Non-pigmented ciliary epithelial cell (primary cell): ENCODE measurements at places on chromosomes 12 and 14.

DNA sequence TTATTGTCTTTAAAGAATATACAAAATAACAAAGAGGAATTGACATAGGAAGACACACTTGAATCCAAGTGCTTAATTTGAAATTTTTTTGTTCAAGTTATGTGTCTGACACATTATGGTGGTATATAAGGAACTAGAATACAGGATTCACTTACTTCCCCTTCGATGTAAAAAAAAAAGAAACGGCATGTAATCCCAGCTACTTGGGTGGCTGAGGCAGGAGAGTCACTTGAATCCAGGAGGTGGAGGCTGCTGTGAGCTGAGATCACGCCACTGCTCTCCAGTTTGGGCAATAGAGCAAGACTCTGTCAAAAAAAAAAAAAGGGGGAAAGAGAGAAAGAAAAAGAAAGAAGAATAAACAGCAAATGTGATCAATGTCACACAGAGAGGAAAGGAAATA is 8.9 kb downstream of the CLEC12A start:
- no peak for DNase-seq

GRCh38 chr12:19694627-19695026 is 255.3 kb downstream of the AEBP2 start:
- DNase-seq: no peak

GRCh38 chr12:108253540-108253939 is 85.6 kb downstream of the CMKLR1 start:
- DNase-seq: no peak

DNA sequence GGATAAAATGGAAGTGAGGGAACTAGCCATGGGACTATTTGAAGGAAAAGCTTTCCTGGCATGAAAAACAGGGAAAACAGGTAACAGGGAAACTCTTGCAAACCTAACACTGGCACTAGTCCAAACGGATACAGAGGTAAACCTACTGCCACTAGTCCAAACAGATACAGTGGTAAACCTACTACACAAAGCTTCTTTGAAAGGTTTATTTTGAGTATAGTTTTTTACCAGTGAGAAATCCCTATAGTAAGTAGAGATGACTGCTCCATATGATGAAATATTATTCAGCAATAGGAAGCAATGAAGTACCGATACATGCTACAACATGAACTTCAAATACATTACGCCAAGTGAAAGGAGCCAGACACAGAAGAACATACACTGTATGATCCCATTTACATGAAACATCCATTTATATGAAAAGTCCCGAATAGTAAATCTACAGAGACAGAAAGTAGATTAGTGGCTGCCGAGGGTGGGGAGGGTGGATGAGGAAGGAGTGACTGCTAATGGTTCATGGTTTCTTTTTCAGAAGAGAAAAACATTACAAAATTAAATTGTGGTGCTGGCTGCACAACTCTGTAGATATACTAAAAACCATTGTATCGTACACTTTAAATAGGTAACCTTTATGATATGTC is 25.5 kb downstream of the SPTLC2 start:
- DNase-seq: no peak

DNA sequence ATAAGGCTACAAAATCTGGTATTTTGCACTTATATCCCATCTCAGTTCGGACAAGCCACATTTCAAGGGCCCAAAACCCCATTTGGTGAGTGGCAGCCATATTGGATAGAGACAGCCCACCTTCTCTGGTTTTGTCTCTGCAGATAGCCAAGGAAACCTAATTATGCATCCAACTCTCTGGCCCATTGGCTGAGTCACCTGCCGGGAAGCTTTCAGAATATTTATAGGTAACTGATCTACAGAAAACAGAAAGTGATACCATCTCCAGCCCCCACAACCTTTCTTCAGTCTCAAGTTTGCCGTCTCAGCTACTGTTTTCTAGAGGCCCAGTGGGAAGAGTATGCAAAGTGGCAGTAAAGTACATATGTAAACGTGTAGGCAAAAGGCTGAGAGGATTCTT is 33.7 kb upstream of the PPP1CC start:
- no peak for DNase-seq

GRCh38 chr14:92702441-92702918 is 45.9 kb downstream of the LGMN start:
- DNase-seq: no peak
